ENCODE measurements at places on chromosomes 4 and X. TPM values are rescaled to one million over a fixed set of nuclear protein-coding genes. Genes with fewer than 3 reads are reported as not detected.

ETDA gene
- polyA plus RNA-seq, result not detected

IL21 gene
- not detected for polyA plus RNA-seq

SHROOM4 gene
- 16.1 TPM for polyA plus RNA-seq

ABCG2 gene
- polyA plus RNA-seq, result 7.1 TPM

CRMP1 gene
- 42.9 TPM for polyA plus RNA-seq

C4orf51 gene
- polyA plus RNA-seq, result not detected

FAM9C gene
- polyA plus RNA-seq, result 0.15 TPM

ZNF732 gene
- polyA plus RNA-seq, result 2.2 TPM

CFAP47 gene
- polyA plus RNA-seq, result 0.52 TPM

RPS6KA3 gene
- polyA plus RNA-seq, result 34.7 TPM

TKTL2 gene
- not detected for polyA plus RNA-seq

EMCN gene
- 167 TPM for polyA plus RNA-seq

BDH2 gene
- 261 TPM for polyA plus RNA-seq

CLDN34 gene
- polyA plus RNA-seq, result not detected

DMP1 gene
- not detected for polyA plus RNA-seq

LETM1 gene
- polyA plus RNA-seq, result 18.2 TPM

WAS gene
- 3.0 TPM for polyA plus RNA-seq

CT45A2 gene
- not detected for polyA plus RNA-seq

XAGE2 gene
- polyA plus RNA-seq, result 0.42 TPM

DOK7 gene
- polyA plus RNA-seq, result 2.3 TPM

UPF3B gene
- polyA plus RNA-seq, result 32.3 TPM

Measured in right renal cortex interstitium (tissue), 3 donors.